ENCODE measurements at places on chromosomes 1 and 21.

- DNase-seq: no peak
These were observed 114.6 kb upstream of the DUSP10 start for GRCh38 chr1:221856228-221857093.

DNA sequence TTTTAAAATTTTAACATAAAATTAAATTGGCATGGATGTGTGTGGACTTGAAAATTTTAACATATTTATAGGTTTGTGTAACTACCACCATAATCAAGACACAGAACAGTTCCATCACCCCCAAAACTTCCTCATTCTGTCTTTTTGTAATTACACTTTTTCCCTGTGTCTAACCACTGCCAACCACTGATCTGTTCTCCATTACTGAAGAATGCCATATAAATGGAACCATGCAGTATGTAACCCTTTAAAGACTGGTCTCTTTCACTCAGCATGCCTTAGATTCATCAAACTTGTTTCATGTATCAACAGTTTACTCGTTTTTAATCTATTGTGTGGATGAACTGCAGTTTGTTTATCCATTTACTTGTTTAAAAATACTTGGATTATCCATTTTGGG lies 13.0 kb upstream of the AHCYL1 start:
- no peak for DNase-seq

GRCh38 chr1:225941187-225941941 lies at the start of gene LEFTY2:
TSS of gene LEFTY2 (minus strand) at chr1:225941220. CDS start at chr1:225941140, 80 bp downstream.
- DNase-seq: no peak

DNA sequence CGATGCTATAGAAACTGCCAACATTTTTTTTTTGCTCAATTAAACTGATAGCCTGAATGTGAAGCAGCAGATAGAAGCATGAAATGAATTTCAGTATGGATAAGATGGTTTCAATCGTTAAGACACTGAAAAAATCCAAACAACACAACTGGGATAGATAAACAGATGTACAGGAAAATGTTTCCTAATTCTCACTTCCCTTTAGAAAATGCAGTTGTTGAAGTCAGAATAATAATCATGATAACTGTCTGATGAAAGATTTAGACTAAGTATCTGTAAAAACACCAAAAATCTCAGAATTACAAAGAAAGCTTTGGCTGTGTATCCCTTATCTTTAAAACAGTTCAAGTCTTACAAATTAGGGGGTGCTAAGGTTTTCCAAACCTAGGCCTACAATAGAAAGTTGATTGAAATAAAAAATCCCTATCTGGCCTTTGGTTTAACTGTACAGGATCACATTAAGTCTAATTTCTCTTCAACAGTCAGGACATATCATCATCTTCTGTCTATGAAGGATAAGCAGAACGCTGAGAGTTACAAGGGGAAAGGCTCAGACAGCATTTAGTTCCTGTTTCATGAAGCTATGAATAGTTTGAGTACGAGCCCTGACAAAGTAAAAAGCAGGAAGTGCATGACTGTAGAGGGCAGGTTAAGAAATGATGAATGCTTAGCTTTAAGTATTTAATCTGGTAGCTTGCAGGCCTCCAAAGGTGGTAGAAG lies 203.2 kb downstream of the APP start:
- DNase-seq: no peak

DNA sequence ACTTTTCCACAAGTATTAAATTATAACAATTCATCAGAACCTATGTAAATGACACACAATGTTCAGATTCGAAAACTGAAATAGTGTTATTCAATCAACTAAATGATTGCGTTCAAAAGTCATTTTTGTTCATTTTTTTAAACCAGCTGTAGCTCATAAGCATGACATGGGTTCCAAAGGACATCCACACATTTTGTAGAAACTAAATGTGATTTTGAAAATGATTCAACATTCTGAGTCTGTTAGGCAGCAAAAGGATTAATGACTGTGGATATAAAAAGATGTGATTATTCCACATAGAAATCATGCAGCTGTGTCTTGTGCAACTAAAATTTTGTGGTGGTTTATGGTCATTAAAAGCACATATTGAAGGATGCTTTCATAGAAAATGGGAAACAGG lies 204.5 kb downstream of the BRINP3 start:
- no peak for DNase-seq

DNA sequence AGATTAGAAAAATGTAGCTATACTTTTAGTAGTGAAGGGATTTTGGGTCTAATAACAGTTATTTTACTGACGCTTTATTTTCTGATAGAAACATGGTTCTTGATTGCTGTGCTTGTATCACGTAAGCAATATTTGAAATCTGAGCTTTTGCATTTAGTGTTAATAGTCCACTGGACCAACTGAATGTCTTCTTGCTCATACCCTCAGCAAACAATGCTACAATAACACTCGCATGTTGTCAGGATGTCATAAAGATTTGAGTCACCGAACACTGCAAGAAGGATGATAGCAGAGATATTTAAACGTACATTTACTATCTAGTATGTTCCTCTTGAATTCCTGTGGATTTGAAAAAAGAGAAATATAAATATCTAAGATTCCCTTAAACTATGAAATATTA lies 7.5 kb downstream of the DYRK1A start:
- no peak for DNase-seq

DNA sequence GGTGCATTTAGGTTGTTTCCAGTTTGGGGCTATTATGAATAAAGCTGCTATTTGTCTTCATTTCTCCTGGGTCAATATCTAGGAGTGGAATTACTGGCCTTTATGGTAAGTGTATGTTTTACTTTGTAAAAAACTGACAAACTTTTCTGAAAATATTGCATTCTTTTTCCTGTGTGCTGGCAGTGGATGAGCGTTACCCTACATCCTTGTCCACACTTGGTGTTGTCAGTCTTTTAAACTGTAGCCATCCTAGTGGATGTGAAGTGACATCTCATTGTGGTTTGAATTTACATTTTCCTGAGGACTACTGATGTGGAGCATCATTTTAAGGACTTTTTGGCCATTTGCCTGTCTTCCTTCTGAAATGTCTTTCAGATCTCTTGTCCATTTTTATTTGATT lies 35.9 kb downstream of the TRPM2 start:
- DNase-seq: no peak

- DNase-seq: no peak
These were observed 83.7 kb upstream of the BCL10 start for GRCh38 chr1:85359874-85360721.

DNA sequence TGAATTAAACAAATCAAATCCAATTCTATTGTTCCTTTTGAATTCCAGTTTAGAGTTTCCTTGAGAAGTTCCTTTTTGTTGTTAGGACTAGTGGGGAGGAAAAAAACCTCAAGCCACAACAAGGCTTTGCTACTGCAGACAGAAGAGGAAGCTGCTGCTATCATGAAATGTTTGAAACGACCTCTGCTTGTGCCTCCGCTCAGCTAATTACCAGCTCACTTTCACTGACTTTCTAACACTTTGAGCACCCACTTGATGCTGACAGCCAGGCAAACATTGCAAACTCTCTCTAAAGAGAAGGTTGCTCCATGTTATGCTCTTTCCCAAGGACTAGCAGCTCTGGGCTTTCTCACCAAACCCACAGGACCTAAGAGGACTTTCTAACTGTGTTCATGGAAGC lies 203.9 kb upstream of the PROX1 start:
- no peak for DNase-seq

GRCh38 chr21:20419772-20420171 lies 578.4 kb upstream of the NCAM2 start:
- no peak for DNase-seq

GRCh38 chr21:38993561-38993960 lies 187.8 kb downstream of the ETS2 start:
- DNase-seq: no peak

DNA sequence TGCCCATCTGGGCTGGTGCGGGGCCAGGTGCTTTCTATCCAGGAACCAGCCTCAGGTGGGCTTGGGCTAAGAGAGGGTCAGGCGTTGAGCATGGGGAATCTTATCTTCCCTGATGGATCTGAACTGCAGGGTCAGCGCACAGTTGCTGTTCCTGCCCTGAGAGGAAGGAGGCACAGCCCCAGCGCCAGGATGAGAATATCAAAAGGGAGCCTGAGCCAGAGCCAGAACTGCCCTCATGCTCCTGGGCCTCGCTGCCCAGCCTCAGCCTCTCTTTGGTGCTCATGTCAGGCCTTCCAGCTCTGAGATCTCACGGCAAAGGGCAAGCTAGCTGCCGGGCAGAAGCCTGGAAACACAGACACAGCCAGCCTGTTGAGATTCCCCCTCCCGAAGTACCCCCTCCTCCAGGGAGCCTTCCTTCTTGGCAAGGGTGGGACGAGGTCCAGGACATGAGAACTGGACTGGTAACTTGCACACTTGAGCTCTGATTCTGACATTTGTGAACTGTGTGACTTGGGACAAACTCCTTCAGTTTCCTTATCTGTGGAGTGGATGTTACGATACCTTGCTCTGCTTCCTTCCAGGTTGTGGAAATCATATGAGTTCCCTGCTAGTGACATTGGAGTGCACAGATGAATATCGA lies 1.2 kb upstream of the LAD1 start:
- no peak for DNase-seq

DNA sequence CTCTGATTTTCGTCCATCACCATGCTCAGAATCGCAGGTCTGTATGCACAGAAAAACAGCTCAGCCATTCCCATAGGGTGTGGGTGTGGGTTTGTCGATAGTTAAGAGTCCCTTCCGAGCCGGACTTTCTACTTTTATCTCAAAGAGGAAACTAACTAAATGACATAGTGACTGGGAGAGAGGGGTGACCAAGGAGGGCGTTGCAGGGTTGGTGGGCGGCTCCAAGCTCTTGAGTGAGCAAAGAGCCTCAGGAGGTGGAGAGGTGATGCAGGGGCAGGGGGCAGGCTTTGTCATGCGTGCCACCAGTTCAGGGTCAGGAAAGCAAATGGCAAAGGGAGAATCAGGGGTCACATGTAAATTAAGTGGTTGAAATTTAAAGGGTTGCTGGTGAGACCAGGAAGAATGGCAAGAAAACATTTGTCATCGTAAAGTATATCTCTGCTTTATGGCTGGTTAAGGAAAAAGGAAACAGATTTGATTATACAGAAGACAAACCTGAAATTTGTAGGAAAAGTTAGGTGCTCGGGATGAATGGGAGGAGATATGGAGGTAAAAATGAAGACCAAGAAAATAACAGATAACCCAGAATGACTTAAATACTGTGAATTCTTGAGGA lies 249.0 kb downstream of the SETD4 start:
- no peak for DNase-seq

GRCh38 chr1:39933956-39934941 lies 20.7 kb upstream of the MFSD2A start:
- DNase-seq: no peak

DNA sequence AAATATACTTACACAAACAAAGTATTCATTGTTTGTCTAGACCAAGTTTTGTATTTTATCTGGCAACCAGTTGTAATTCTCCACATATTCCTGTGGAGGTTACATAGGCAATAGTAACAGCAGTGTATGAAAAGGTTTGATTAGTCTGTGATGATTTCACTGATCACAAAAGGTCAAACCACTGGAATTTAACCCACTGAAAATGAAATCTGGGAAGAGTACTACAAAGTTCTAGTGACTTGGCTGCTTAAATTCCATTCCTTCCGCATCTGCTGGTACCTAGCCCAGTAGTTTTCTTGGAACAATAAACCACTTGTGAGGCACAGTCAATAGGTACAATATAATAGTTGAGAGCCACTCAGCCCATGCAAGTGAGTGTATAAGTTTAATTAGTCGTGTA lies 205.4 kb downstream of the NFIA start:
- DNase-seq: no peak

GRCh38 chr1:61079296-61079897 lies 3.0 kb upstream of the NFIA start:
- no peak for DNase-seq

DNA sequence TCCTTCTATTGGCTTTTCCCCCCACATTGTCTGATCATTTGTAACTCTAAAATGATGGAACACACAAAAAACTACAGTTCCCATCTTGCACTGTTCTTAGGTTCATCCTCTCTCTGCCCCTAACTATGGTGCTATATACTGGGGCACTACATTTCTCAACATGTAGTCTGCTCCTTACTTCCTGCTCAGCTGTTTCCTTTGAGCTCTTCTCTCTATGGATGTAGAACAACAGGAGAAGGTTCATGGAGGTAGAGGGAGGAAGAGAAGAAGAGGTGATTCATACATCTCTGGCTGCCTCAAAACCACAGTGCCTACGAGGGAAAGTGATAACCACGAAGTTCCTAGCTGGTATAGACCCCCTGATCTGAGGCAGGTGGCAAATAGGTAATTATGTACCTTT lies 7.0 kb upstream of the C1orf146 start:
- DNase-seq: no peak

- no peak for DNase-seq
These were observed 61.1 kb downstream of the XCL1 start for GRCh38 chr1:168637350-168637991.

DNA sequence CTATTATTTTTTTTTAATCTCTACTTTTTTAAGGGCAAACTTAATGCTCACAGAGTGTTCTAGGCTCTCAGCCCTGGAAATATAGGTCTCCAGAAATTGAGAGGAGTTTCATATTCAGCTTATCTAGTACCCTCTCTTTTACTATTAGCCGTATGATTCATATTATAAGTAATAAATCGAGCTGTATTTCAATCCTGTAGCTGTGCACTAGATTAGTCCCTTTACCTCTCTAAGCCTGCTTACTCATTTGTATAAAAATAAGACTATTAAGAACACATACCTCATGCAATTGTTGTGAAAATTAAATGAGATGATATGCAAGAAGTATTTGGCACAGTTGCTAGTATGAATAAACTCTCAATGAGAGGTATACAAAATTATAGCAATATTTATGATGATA lies 128.2 kb upstream of the HOOK1 start:
- no peak for DNase-seq

DNA sequence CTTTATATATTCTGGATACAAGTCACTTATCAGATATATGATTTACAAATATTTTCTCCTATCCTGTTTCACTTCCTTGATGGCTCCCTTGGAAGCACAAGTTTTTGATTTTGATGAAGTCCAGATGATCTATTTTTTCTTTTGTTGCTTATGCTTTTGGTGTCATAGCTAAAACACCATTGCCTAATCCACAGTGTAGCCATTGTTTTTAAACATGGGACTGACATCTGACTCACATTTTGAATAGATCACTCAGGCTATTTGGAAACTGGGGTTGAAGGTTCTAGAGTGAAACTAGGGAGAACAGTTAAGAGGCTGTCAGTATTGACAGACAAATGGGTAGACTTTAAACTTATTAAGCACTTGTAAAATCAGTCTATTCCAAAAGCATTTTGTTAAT lies 16.6 kb downstream of the AK4 start:
- DNase-seq: no peak

- no peak for DNase-seq
These were observed 12.1 kb upstream of the DIPK1A start for GRCh38 chr1:92973203-92973897.

Measured in anterior cingulate cortex (tissue), 58 donors.